ENCODE measurements at places on chromosomes 4 and X. TPM values are rescaled to one million over a fixed set of nuclear protein-coding genes. Genes with fewer than 3 reads are reported as not detected.
A peak's percentile ranks its signal among the peaks of the same experiment; 100 is the strongest.

DNA sequence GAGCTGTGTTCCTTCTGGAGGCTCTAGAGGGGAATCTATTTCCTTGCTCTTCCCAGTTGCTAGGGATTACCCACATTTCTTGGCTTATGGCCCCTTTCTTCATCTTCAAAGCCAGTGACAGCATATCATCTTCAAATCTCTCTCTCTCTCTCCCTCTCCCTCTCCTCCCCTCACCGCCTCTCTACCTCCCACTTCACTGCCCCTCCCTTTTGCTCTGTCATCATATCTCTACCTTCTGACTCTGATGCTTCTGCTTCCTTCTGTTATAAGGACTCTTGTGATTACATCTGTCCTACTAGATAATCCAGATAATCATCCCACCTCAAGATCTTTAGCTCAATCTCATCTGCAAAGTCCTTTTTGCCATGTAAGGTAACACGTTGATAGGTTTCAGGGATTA is 93.1 kb upstream of the TEX13D start:
- no peaks in the 10 kb centered on the region for H3K27me3 ChIP-seq
- H3K36me3 ChIP-seq = no peaks in the 10 kb centered on the region
- H3K4me3 ChIP-seq = no peak overlapping the region
- peaks cover 4% of the 10 kb centered on the region for H3K4me1 ChIP-seq
- DNase-seq = no peak

GRCh38 chrX:69021141-69021960 is 143.9 kb downstream of the PJA1 start:
- no peak overlapping the region for H3K4me3 ChIP-seq
- H3K27me3 ChIP-seq = no peaks in the 10 kb centered on the region
- H3K4me1 ChIP-seq = peaks cover 21% of the 10 kb centered on the region
- H3K36me3 ChIP-seq = no peaks in the 10 kb centered on the region

DNA sequence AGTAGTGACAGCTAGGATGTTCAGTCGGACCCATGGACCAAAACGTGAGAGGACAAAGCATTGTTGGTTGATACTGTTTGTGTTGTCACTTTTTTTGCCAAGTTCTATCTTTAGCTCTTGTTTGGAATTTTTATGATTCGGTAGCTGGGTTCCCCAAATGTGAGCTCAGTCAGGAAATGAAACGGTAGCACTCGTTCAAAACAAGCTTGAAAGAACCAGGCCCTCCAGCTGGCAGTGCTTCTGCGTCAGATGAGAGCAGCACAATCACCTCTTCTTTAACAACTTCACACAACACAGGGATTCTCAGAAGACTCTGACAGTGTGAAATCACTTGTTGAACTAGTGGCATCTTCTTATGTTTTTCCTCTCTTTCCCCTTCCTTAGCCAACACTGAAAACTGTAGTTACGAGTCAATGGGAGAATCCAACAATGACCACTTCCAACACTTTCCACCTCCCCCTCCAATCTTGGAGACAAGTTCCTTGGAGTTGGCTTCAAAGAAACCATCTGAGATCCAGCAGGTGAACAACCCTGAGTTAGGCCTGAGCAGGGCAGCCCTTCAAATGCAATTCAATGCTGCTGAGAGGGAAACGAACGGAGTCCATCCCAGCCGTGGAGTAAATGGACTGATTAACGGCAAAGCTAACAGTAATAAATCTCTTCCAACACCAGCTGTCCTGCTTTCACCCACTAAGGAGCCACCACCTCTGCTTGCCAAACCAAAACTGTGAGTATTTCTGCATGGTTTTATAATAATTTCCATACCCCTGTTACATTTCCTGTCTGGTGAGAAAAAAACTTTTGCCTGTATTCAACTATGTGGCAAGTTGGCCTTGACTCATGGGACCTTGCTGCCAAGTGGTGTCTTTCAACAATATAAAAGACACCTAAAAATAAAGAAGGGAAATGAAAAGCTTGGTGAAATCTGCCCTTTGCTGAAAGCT is 214.6 kb downstream of the PALLD start:
- H3K27me3 ChIP-seq = no peaks in the 10 kb centered on the region
- DNase-seq = no peak
- H3K36me3 ChIP-seq = 0 out of 2 replicates have a peak, but pooled peaks cover 3% of the 10 kb centered on the region
- no peak overlapping the region for H3K4me3 ChIP-seq

DNA sequence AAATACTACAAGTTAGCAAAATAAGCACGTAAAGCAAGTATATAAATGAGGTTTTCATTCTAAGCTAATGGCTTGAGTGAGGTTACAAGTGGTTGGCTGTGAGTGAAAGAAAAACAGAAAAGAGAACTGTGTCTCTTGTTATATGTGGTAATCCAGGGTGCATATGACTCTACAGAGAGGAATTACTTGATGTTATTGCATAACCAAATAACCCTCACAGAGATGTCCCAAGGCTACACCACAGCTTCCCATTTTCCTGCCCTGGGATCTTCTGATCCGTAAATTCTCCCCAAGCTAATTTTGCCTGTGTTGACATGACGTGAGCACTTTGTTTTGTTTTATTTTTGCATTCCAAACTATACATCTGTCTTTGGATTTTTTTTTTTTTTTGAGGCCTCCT is 470.0 kb upstream of the INTU start:
- H3K4me1 ChIP-seq = no peaks in the 10 kb centered on the region
- no peak for DNase-seq
- no peak overlapping the region for H3K27ac ChIP-seq

- no peaks in the 10 kb centered on the region for H3K36me3 ChIP-seq
- no peaks in the 10 kb centered on the region for H3K27me3 ChIP-seq
- H3K4me1 ChIP-seq = no peaks in the 10 kb centered on the region
- no peak overlapping the region for H3K4me3 ChIP-seq
- no peak overlapping the region for H3K27ac ChIP-seq
Measured at GRCh38 chr4:79935274-79935673, 137.8 kb downstream of the ANTXR2 start.

GRCh38 chr4:185395238-185395955 is at the start of gene LRP2BP:
LRP2BP (minus strand) TSS chr4:185395924; CDS start chr4:185378186, 17,738 bp downstream.
- DNase-seq = peak; percentile 18
- H3K36me3 ChIP-seq = peaks cover 4% of the 10 kb centered on the region
- peak within 1 kb of the TSS; percentile 95 for H3K27ac ChIP-seq
- H3K27me3 ChIP-seq = no peaks in the 10 kb centered on the region
- peaks cover 26% of the 10 kb centered on the region for H3K4me1 ChIP-seq

DNA sequence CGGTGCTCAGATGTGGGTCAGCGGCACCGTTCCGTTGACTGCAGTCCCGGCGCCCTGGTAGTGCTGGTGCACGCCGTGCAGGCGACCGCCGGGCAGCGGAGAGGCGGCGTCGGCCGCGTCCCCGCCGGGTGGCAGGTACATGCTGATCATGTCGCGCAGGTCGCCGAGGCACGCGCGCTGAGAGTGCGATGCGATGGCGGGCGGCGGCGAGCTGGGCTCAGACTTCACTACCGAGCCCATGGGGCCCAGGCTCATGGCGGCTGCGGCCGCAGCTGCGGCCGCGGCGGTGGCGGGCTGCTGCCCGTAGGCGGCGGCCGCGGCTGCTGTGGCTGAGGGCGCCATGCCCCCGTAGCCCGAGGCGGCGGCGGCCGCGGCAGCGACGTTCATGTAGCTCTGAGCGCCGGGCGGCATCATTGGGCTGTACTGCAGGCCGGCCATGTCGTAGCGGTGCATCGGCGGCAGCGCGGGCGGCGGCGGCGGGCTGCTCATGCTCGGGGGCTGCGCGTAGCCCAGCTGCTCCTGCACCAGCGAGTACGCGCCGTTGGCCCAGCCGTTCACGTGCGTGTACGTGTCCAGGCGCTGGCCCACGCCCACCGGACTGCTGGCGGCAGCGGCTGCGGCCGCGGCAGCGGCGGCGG is 1.0 kb downstream of the SOX3 start:
- DNase-seq = no peak
- peaks cover 16% of the 10 kb centered on the region for H3K4me1 ChIP-seq
- no peaks in the 10 kb centered on the region for H3K36me3 ChIP-seq
- peaks cover 88% of the 10 kb centered on the region for H3K27me3 ChIP-seq

SPANXA1 gene
- total RNA-seq = not detected

Measured in PC-3 (cell line).